ENCODE measurements at places on chromosomes 16 and 17.

GRCh38 chr17:72240333-72240732, 119.5 kb downstream of the SOX9 start:
- DNase-seq, result no peak

DNA sequence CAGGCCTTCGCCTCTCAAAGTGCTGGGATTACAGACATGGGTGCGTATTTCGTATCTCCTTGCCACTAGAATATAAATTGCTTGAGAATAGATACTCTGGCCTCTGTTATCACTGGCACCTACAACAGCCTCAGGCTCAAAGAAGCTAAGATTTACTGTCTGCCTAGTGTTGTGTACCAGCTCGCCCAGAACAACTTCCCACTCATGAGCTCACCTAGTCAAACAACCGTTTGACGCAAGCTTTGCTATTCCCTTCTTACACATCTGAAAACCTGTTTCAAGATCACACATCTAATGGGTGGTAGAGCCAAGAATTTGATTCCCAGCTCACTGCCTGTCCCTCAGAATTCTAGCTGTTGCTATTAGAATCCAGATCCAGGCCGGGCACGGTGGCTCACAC, 24.4 kb downstream of the MIS12 start:
- DNase-seq, result no peak

- DNase-seq, result no peak
Measured at GRCh38 chr16:6641091-6641490, 691.6 kb upstream of the RBFOX1 start.

- DNase-seq, result no peak
Measured at GRCh38 chr17:51035431-51035830, 85.2 kb downstream of the SPAG9 start.

DNA sequence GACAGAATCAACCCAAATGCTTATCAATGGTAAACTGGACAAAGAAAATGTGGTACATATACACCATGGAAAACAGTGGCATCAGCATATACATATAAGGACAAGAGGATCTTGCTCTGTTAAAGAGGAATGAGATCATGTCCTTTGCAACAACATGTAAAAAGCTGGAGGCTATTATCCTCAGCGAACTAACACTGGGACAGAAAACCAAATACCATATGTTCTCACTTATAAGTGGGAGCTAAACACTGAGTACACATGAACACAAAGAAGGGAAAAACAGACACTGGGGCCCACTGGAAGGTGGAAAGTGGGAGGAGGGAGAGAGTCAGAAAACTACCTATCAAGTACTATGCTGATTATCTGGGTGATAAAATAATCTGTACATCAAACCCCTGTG, 447.3 kb upstream of the MAF start:
- DNase-seq, result no peak

GRCh38 chr17:68821860-68822696, 133.1 kb downstream of the ABCA8 start:
- DNase-seq, result no peak

DNA sequence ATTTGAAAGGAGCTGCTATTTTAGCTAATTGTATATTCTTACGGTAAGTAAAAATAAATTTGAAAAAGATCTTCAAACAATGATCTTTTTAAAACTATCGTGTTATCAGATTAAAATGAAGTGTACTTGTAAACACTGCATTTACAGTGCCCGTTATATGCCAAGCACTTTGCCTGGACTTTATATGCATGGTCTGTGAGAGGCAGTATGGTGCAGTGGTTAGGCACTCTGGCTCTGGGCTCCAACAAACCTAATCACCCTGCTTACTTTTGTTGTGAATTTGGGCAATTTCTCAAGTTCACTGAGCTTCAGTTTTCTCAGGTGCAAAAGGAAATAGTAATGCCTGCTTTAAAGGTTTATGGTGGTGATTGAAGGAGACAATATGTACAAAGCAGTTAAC, 1.4 kb downstream of the PMP22 start:
- DNase-seq, result no peak

GRCh38 chr16:2457267-2457666, 2.6 kb upstream of the TEDC2 start:
- DNase-seq, result no peak

- no peak for DNase-seq
Measured at GRCh38 chr17:68601565-68602288, 560 bp upstream of the FAM20A start.

- DNase-seq, result no peak
Measured at GRCh38 chr16:59540621-59541020, 806.5 kb upstream of the GOT2 start.

- no peak for DNase-seq
Measured at GRCh38 chr16:79480056-79480455, 120.5 kb downstream of the MAF start.

DNA sequence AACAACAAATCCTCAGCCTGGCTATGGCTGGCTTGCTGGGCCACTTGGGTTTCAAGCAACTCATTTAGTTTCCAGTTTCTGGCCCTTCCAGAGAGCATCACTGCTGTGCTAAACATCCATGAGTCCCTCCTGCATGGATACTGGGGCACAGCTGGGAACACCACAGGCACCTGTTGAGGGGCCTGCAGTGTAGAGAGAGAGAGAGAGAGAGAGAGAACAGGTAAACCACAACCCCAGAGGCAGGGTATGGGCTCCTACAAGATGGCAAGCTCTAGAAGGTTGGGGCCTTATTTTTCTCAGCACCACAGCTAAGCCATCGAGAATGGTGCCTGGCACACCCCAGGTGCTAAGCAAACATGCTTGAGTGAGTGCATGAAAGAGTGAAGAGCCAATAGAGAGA, 120.3 kb downstream of the RBFOX3 start:
- no peak for DNase-seq

DNA sequence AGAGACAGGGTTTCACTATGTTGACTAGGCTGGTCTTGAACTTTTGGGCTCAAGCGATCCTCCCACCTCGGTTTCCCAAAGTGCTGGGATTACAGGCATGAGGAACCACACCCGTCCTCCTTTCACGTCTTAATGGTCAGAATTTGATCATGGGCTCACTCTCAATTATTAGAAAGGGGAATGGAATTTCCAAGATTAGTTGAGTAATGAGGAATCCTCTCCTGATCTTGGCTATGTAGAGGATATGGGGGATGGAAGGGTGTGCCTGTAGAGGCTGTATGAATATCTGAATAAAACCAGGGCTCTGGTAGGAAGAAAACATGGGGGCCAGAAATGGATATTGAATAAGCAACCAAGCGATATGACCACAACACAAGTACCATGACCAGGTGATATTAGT, 25.9 kb upstream of the SMURF2 start:
- DNase-seq, result no peak

GRCh38 chr17:62823111-62823893, 15.2 kb upstream of the MARCHF10 start:
- DNase-seq, result no peak

DNA sequence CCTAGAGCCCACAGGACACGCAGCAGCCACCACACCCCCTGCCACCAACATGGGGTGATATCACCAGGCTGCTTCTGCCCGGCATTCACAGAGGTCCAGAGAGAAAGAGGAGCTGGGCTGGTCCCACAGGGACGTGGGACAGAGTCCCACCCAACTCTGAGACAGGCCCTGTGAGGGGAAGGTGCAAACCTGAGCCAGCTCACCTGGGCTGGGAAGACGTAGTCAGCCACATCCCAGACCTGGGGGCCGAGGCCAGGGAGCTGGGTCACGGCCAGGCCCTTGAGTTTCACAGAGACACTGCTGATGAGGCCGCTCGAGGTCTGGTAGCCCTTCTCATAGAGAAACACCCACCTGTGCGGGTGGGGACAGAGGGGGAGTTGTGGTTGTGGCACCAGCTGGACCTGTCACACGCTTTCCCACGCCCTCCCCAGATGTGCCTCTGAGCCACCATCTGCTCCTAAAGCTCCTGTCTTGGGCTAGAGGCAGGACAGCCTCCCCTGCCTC, 11.2 kb downstream of the P2RX1 start:
- no peak for DNase-seq

DNA sequence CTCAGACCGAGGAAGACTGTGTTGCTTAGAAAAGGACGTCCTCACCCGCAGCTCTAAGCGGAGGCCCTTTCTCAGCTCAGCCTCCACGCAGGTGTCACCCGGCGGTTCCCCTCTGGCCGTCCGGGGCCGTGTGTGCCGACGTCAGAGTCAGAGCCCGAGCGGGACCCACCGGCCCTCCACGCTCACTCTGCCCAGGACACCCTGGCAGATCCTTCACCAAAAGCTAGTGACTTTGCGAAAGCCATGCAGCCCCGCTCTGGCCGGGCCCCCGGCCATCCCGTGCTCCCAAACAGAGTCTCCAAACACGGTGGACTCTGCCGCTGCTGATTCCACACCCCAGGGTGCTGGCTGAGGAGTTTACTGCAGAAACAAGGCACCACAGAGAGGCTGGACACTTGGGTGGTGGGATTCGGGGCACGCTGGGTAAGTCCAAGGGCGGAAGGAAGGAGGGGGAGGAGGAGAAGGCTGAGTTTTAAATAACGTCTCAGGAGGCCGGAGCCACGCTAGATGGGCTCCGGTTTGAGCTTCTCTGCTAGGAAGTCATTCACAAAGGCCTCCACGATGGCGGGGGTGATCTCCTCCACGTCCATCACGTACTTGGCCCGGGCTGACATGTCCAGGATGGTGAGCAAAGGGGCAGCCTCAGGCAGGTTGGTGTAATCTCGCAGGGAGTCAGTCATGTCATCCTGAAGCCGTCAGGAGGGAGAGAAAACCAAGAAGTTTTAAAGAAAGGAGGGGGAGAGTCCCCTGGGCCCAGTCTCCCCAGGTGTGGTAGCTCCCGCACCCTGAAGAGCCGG, 18.5 kb downstream of the MRM3 start:
- no peak for DNase-seq

Data from GM12891 (cell line).